Tibial artery (tissue), 4 donors: ENCODE measurements at places on chromosomes 6 and 20.
A peak's percentile ranks its signal among the peaks of the same experiment; 100 is the strongest.

GRCh38 chr6:30939473-30939872 is 1.3 kb upstream of the MUCL3 start:
- no peak for DNase-seq

- no peak for DNase-seq
These were observed 75.4 kb downstream of the TMEM244 start for GRCh38 chr6:129785756-129786135.

GRCh38 chr20:45021631-45022030 is 55.3 kb downstream of the STK4 start:
- no peak for DNase-seq

DNA sequence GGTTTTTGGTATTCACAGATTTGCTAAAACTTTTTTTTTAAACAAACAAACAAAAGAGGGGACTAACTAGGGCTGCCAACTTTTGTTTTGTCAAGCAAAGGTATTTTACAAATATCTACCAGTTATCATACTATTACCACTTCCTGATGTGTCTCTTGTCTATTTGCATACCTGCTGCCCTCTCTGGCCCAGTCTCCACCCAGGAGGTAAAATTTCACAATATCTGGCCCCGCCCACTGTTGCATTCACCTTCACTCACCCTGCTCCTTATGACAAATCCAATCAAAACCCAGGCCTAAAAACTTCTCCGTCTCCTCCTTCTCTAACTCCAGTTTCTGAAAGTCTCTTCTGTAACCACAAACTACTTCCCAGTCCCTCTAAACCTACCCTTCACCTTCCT is 82.2 kb downstream of the TRERF1 start:
- DNase-seq: no peak

DNA sequence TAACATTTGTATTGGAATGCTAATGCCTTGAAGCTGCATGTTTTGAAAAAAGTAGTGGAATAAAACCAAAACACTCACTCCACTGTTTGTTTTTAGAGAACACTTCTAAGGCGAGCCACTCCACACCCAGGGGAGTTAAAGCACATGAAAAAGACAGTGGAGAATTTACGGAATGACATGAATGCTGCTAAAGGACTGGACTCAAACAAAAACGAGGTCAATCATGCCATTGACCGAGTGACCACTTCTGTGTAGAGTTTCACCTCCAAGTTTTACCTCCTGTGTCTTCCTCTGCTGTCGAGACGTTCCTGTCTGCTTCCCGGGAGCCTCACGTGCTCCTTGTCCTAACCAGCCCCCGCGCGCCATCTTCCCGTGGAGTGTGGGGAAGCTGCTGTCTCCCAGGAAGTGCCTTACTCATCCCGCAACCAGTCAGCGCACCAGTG is 127.8 kb downstream of the LRRC1 start:
- DNase-seq: no peak

DNA sequence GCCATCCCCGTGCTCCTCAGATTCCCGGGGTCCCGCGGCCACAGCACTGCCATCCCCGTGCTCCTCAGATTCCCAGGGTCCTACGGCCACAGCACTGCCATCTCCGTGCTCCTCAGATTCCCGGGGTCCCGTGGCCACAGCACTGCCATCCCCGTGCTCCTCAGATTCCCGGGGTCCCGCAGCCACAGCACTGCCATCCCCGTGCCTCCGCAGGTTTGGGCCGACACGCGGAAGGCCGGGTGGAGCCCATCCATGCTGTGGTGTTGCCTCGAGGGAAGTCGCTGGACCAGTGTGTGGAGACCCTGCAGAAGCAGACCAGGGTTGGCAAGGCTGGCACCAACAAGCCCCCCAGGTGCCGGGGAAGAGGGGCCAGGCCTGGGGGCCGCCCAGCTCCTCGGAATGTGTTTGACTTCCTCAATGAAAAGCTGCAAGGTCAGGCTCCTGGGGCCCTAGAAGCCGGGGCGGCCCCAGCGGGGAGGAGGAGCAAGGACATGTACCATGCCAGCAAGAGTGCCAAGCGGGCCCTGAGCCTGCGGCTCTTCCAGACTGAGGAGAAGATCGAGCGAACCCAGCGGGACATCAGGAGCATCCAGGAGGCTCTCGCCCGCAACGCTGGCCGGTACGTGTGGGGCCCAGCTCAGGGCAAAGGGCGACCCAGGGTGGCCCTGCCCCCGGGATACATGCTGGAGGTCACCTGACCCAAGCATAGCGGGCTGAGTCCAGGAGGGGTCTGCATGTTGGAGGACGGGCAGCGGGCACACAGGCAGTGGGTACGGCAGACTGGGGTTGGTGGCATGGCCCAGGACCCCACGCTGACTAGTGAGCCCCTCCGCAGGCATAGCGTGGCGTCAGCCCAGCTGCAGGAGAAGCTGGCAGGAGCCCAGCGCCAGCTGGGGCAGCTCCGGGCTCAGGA is 1.3 kb upstream of the LIME1 start:
- peak; percentile 63 for DNase-seq

DNA sequence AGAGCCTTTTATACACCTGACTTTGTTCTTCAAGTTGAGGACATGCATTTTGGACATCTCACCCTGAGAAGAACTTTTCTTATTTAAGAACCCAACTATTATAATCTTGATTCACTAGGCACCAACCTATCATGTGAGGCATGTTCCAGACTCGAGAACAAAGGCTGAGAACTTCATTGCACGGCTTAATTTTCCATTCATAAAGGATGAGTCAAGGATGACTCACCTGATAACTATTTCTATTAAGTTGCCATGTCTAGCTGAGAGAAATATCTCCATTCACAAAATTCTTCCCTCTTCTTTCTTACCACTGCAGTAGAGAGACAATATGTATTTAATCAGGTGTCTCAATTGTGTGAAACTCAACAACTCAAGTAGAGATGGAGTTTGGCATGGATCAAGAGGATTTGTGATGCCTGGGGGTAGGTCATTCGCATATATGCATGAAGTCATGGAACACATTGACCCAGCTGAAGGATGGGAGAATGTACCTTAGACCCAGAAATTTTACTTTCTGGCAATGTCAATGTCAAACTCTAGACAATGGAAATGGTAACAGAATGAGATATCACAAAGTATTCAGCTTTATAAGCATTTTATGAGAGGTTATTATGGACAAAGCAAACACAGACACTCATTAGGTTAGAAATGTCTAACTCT is 208.7 kb upstream of the PRND start:
- no peak for DNase-seq

GRCh38 chr6:96478695-96479094 is 42.9 kb upstream of the UFL1 start:
- DNase-seq: no peak

DNA sequence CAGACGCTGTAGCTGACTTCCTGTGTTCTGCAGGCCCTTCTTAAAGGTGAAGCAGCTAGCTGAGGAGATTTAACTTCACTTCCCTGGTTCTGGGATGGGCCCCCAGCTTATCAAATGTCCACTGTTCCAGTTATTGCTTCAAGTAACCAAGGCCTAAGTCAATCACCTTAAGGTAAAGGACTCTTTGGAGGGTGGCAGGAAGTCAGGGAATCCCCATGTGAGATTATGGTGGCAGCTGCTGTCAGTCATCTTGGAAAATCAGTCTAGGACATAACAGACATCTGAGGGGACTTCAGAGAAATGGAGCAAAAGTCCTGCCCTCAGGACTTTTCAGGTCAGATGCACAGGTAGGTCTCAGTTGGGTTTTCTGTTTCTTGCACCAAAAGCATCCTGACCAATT is 3.8 kb downstream of the ELOVL5 start:
- no peak for DNase-seq

DNA sequence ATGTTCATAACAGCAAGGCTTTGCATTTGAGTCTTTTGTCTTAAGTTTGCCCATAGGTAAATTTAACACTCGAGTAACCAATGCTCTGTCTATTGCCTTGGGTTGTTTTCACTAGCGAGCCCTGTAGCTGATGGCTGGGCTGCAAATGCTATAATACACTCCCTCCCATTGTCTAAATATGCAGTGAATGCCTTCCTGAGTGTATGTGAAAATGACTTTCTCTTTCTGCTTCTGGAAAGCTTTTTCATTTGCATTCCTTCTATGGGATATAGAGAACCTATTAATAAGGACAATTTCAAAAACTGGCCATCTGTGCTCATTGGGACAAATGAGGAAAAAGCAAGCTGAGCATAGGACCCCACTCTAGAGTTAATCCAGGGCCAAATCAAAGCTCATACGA is 156.5 kb upstream of the FBXL4 start:
- DNase-seq: no peak

DNA sequence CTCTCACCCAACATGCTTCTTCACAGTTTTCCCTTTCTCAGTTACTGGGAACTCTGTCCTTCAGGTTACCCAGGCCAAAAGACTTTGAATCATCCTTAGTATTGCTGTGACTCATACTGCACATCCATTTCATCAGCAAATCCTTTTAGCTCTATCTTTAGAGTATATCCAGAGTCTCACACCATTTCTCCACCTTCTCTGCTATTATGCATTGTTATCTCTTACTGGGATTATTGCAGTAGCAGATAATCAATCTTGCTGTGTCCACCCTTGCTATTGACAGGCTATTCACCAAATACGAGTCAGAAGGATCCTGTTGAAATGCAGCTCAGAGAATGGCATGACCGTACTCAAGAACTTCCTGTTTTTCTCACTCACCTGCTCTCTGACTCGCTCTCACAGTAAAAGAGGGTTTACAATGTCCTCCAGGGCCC is 57.3 kb downstream of the BCKDHB start:
- no peak for DNase-seq

DNA sequence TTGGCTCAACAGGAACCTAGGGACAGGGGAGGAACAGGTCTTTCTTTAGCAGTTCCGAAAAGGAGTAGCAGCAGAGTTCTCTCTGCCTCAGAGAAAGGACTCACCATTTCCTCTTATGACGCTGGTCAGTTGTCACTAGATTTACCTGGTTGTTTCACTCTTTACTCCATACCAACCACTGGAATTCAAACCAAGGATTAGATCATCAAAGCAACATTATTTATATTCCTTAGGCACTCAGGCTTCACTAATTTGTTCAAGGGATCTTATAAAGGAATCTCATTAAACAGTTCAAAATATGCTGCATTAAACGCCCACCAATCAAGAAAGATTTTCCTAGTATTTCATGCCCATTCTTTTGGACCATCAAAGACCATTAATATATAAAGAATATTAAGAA is 1129.5 kb upstream of the MAP3K7 start:
- no peak for DNase-seq

DNA sequence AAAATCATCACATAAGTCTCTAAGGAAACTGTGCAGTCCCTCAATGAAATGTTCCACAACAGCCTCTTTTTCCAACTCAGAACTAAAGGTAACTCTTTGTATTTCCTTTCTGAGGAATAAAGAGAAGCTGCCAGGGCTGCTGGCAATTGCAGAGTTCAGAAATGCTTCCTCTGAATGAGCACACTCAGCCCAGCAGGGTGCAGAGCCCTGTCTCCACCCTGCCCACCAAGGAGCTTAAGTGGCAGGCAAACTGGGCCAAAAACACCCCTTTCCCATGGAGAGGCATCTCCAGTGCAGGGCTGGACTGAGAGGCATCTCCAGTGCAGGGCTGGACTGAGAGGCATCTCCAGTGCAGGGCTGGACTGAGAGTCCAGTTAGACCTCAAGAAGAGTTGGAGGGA is 255.4 kb downstream of the GMPR start:
- DNase-seq: no peak

GRCh38 chr20:34578521-34578920 is 20.0 kb downstream of the MAP1LC3A start:
- DNase-seq: no peak

DNA sequence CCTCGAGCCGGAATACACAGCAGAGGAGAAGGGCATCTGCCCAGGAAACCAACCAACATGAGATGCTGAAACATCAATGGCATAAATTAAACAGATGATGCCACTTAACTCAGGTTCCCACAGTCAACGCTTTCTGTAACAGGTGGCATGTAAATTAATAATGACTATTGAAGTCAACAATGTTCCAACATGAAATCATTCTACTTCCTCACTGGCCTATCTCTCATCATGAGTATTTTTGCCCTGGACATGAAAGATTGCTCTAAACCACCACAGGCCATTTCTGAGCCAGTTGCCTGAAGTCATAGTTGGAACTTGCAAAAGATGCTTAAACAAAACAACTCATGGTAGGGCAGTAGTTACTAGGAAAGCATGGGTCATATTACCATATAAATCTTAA is 397.9 kb upstream of the JARID2 start:
- no peak for DNase-seq

DNA sequence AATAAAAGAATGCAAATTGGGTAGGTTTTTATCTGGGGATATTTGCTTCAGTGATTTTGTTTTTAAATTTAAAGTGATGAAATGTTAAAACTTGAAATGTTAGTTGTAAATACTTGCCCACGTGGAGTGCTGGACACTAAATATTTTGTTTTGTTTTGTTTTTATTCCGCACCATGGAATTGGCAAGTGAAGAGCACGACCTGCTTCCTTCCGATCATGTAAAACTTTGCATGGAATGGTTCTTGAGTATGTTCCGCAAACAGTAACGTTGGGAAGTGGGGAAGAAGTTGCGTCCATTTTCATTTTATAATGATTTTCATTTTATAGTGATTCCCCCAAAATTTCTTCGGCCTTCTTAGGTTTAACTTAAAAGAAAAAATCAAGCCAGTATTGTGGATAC is 765 bp downstream of the IRAK1BP1 start:
- DNase-seq: no peak

GRCh38 chr6:160991406-160992060 is at the start of gene MAP3K4:
Gene MAP3K4 (plus strand): TSS chr6:160991769. CDS start chr6:160991932, 163 bp downstream.
- peak; percentile 59 for DNase-seq

- DNase-seq: no peak
These were observed 9.3 kb downstream of the VNN2 start for GRCh38 chr6:132748446-132748845.

- DNase-seq: peak; percentile 72
These were observed at the start of gene CD2AP for GRCh38 chr6:47477497-47478232. Gene CD2AP (plus strand): TSS chr6:47477789. CDS start chr6:47478245, 456 bp downstream.

DNA sequence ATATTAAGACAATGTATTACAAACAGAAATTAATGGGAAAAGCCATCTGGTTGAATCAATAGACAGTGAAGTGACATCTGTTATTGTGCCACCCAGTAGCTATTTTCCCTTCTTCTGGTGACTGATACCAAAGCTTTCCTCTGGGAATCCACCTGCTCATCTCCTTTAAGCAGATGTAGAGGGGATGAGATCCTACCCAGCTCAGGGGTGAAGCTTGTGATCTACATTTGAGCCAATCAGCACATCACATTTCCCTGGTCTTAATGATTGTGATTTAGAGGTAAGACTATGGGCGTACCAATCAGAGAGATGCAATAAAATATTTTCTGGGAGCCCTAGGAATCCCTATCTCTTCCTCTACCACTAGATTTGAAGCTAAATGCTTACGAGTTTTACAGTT is 782.9 kb downstream of the PTPRT start:
- DNase-seq: no peak

DNA sequence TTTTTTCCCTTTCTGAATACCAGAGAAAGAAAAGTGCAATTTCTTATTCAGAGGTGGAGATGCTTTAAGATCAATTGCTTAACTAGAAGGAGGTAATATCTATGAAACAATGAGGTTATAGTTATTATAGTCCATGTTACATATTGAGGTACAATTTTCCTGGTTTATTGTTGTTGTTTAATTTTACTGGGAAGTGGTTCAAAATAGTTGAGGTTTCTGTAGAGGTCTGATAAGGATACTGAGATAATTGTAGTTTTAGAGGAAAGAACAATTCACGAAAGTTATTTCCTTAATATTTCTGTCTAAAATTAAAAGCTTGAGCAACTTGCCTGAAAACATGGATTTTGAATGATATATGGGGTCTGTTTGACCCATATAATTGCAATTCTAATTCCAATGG is 51.4 kb downstream of the DOK5 start:
- no peak for DNase-seq

- no peak for DNase-seq
These were observed 28.6 kb upstream of the ZNF133 start for GRCh38 chr20:18259730-18260129.

- no peak for DNase-seq
These were observed 20.1 kb downstream of the ZC2HC1B start for GRCh38 chr6:143884216-143884900.
